ENCODE measurements at places on chromosomes 2 and 18. TPM values are rescaled to one million over a fixed set of nuclear protein-coding genes. Genes with fewer than 3 reads are reported as not detected.

Gene POTEF
- total RNA-seq = not detected

Gene COL3A1
- not detected for total RNA-seq

Gene IGFBP5
- total RNA-seq = not detected

DNA sequence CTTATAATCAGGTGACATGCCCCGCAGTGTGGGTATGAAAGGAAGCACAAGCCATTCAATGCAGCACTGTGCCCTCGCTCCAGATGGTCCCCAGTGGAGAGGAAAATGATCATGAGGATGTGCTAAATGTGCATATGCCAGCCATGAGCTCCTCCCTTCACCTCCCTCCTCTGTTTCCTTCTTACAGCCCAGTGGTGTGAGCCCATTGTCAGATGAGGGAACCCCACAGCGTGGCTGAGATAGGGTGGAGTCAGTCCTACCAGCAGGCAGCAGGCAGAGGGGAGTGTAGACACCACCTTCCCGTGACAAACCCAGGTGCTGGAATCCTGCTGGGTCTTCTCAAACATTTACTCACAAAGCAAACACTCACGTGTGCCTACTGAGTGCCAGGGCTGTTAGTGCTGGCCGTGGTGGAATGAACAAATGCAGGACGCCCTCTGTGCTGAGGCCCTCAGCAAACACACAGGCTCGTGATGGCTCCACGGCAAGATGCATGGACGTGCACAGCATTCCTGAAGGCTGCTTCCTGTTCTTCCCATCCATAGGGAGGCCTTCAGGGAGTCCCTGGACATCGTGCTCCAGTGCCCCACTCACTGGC is 181.7 kb upstream of the TPO start:
- no peaks in the 10 kb centered on the region for H3K4me1 ChIP-seq
- no peaks in the 10 kb centered on the region for H3K27me3 ChIP-seq
- no peak overlapping the region for H3K4me3 ChIP-seq
- DNase-seq = no peak

DNA sequence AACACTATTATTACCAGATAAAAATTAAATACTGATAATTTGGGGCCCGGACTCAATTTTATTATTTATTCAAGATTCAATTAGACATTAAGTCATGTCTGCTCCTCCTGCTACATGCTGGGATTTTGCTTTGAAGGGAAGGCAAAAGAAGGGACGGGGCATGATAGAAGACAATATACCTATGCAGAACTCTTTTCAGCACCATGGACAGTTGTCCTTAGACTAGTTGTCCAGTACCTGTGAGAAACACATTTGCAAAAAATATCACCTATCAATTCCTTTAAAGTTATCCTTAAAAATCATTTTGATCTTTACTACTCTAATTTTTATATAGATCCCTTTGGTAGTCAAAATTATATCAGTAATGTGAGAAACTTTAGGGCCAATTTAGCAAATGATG is 100.2 kb upstream of the SULT1C3 start:
- H3K27ac ChIP-seq = no peak overlapping the region
- no peaks in the 10 kb centered on the region for H3K36me3 ChIP-seq
- H3K4me3 ChIP-seq = no peak overlapping the region
- H3K4me1 ChIP-seq = no peaks in the 10 kb centered on the region
- no peaks in the 10 kb centered on the region for H3K27me3 ChIP-seq
- no peak for DNase-seq

- H3K27ac ChIP-seq = no peak overlapping the region
- DNase-seq = no peak
- H3K4me3 ChIP-seq = no peak overlapping the region
- H3K27me3 ChIP-seq = peaks cover 84% of the 10 kb centered on the region
Observed at GRCh38 chr2:134716721-134717243, 2.0 kb downstream of the TMEM163 start.

- peak; percentile 8 for DNase-seq
- H3K27me3 ChIP-seq = no peaks in the 10 kb centered on the region
- no peak overlapping the region for H3K4me3 ChIP-seq
- no peak overlapping the region for H3K27ac ChIP-seq
- H3K36me3 ChIP-seq = no peaks in the 10 kb centered on the region
Observed at GRCh38 chr2:2806711-2807110, 475.6 kb upstream of the MYT1L start.

DNA sequence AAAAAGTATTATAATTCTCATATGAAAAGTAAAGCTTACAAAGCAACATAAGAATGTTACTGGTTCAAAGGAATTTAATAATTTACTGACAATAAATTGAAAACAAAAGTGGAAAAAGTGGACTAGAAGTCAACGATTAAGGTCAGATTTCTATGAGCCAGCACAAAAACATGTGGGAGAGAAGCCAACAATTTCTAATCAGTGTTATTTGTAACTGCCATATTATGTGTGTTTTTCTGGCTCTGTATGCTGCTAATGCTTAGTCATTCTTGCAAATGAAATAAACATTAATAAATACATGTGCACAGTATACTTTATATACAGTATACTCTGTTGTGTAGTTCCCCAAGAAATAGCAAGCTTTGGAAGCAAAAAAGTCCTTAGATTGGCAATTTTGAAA is 301.3 kb upstream of the RGPD4 start:
- H3K36me3 ChIP-seq = no peaks in the 10 kb centered on the region
- H3K4me3 ChIP-seq = no peak overlapping the region
- no peak overlapping the region for H3K27ac ChIP-seq

- H3K4me3 ChIP-seq = no peak overlapping the region
- no peak for DNase-seq
- H3K4me1 ChIP-seq = peaks cover 2% of the 10 kb centered on the region
- no peak overlapping the region for H3K27ac ChIP-seq
- H3K27me3 ChIP-seq = no peaks in the 10 kb centered on the region
Observed at GRCh38 chr2:119772767-119773166, 13.0 kb downstream of the PTPN4 start.

DNA sequence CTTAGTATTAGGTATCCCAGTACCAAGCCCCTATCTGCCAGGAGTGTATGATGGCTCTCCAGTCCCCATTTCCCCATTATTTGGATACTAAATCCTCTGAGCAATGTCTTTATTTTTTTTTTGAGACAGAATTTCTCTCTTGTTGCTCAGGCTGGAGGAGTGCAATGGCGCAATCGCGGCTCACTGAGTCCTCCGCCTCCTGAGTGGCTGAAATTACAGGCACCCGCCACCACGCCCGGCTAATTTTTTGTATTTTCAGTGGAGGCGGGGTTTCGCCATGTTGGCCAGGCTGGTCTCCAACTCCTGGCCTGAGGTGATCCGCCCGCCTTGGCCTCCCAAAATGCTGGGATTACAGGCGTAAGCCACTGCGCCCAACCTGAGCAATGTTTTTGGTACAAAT is 3.6 kb upstream of the PHLPP1 start:
- H3K4me1 ChIP-seq = peaks cover 7% of the 10 kb centered on the region
- H3K27me3 ChIP-seq = peaks cover 8% of the 10 kb centered on the region
- no peaks in the 10 kb centered on the region for H3K36me3 ChIP-seq
- H3K4me3 ChIP-seq = no peak overlapping the region
- DNase-seq = no peak

- no peak for DNase-seq
- peaks cover 38% of the 10 kb centered on the region for H3K4me1 ChIP-seq
- H3K36me3 ChIP-seq = peaks cover 1% of the 10 kb centered on the region
Observed at GRCh38 chr2:213122725-213123124, 28.7 kb downstream of the IKZF2 start.

GRCh38 chr2:123578016-123578415 is 447.1 kb upstream of the CNTNAP5 start:
- H3K4me1 ChIP-seq = no peaks in the 10 kb centered on the region
- no peak for DNase-seq
- H3K36me3 ChIP-seq = no peaks in the 10 kb centered on the region
- H3K27me3 ChIP-seq = no peaks in the 10 kb centered on the region
- no peak overlapping the region for H3K4me3 ChIP-seq

DNA sequence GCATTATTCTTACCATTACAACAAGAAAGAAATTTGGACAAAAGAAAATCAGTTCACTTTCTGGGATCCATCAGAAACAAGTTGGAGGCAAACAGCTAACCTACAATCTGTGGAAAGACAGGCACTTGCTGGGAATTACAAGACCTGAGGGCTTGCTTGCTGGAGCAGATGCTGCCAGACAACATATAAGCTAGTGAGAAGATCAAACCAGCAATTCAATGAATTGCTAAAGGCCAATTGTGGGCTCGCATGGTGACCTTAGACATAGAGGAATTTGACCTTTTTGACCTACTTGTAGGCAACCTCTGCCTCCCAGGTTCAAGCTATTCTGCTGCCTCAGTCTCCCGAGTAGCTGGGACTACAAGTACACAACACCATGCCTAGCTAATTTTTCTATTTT is 921.2 kb upstream of the CNTNAP5 start:
- no peak overlapping the region for H3K4me3 ChIP-seq
- DNase-seq = no peak
- no peaks in the 10 kb centered on the region for H3K36me3 ChIP-seq
- H3K4me1 ChIP-seq = no peaks in the 10 kb centered on the region
- no peak overlapping the region for H3K27ac ChIP-seq

GRCh38 chr2:27494944-27495554 is at the start of gene FNDC4:
FNDC4 (minus strand) TSS chr2:27495200; CDS start chr2:27494679, 521 bp downstream.
- H3K4me1 ChIP-seq = peaks cover 18% of the 10 kb centered on the region
- no peak within 1 kb of the TSS for H3K27ac ChIP-seq
- no peaks in the 10 kb centered on the region for H3K36me3 ChIP-seq

GRCh38 chr2:120562218-120563005 is 173.3 kb upstream of the GLI2 start:
- H3K27me3 ChIP-seq = peaks cover 3% of the 10 kb centered on the region
- H3K27ac ChIP-seq = no peak overlapping the region
- no peaks in the 10 kb centered on the region for H3K4me1 ChIP-seq
- DNase-seq = no peak
- no peaks in the 10 kb centered on the region for H3K36me3 ChIP-seq
- H3K4me3 ChIP-seq = no peak overlapping the region

Data from activated CD8-positive, alpha-beta memory T cell treated with anti-CD3 and anti-CD28 coated beads, Interleukin-2, amount 10 ng/mL, durations not matched to agents 7 days and 5 days (primary cell).